Breast epithelium (tissue), 4 donors: ENCODE measurements at places on chromosomes 13 and 19. TPM values are rescaled to one million over a fixed set of nuclear protein-coding genes. Genes with fewer than 3 reads are reported as not detected.

The FFAR2 gene
- total RNA-seq, result not detected

GRCh38 chr13:64283926-64284325 lies 2868.3 kb upstream of the PCDH20 start:
- no peak for DNase-seq

DNA sequence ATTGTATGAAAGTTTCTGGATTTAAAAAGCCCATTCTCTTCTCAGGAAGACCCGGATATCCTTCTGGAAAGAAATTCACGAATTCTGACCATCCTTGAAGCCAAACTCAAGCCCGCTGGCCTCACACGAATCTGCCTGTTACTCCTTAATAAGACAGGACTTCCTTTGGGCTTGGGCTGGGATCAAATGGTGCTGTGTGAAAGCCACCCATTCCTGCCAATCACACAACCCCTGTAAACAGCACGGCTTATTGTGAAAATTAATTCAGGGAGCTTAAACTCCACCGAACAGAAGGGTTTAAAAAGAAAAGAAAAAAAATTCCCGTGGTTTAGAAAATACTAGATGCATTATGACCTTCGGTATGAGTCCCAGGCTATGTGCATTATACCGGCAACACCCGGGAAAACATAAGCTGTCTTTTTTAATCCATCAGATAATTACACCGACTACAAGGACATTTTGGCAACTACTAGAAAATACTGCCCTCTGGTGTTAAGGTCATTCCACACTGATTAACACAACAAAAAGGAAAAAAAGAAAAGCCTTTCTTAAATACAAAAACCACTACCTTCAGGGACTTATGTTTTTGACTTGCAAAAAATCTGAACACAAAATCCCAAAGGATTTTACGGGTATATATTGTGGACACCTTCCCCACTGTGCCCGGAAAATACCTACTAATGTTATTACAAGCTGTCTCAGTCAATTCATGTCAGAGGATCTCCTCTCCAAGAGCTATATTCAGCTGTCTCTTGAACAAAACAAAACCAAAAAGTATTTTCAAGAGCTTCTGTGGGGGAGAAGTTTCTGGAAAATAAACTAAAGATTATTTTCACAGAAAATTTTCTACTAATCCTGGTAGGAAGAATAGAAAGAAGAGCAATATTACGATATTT lies 76.0 kb upstream of the LSM14A start:
- DNase-seq, result no peak

- DNase-seq, result no peak
Measured at GRCh38 chr19:35757231-35757748, 461 bp upstream of the HSPB6 start.

The FUT2 gene
- 2.6 TPM for total RNA-seq

- DNase-seq, result no peak
Measured at GRCh38 chr13:100673376-100673712, 1.3 kb downstream of the TMTC4 start.

GRCh38 chr19:34041925-34042521 lies 130.3 kb upstream of the LSM14A start:
- DNase-seq, result peak; percentile 57

DNA sequence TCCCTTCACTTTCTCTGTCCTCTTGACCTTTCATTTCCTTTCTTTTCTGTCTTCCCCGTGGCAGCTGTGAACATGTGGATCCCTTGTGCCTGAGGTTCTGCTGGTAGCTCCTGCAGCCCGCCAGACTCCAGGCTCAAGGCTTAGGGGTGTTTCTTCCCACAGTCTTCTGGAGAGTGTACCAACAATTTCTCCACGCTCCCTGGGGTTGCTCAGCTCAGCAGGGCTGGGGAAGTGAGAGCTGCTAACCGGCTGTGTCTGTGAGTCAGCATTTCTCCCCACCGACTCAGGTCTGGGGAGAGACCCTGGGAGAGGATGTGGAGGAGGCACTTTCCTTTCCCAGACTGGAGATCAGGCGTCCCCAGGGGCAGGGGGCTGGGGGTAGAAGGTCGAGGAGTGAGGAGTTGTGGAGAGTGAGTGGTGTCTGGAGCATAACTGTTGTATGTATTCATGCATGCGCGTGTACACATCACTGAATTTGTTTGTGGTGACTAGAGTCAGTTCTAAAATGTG lies 193.6 kb downstream of the KCNRG start:
- DNase-seq, result peak; percentile 53

GRCh38 chr19:2188708-2189385 lies 25.1 kb downstream of the DOT1L start:
- no peak for DNase-seq

GRCh38 chr13:25248071-25248470 lies 39.2 kb downstream of the MTMR6 start:
- DNase-seq, result no peak

The ADGRE3 gene
- total RNA-seq, result 0.44 TPM

DNA sequence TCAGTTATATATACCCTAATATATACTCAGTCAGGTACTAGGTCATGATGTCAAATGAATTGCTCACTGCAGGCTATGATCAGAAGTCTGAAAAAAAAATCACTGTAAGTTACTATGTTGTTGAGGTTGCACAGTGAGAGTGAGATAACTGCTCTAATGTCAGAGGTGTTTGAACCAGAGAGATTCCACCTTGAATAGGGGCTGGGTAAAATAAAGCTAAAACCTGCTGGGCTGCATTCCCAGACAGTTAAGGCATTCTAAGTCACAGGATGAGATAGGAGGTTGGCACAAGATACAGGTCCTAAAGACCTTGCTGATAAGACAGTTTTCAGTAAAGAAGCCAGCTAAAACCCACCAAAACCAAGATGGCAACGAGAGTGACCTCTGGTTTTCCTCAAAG lies 10.2 kb downstream of the EPSTI1 start:
- no peak for DNase-seq

The PSG3 gene
- not detected for total RNA-seq

DNA sequence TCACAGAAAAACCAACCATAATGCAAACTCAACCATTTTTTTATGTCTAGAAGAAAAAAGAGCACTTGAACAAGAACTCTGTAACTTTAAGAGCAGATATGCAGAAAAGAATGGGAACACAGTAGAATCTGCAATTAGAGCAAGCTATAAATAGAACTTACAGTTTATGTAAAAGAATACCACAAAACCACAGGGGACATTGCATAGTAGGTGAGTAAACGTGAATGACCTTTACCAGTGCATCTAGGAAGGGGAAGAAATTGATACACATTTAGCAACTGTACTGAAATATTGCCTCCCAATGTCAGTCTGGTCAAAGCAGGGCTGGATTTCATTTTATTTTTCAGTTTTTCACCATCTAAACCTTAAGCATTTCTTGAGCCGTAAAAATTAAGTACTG lies 242.2 kb upstream of the EDNRB start:
- no peak for DNase-seq

The NLRP9 gene
- not detected for total RNA-seq

GRCh38 chr19:48372904-48373303 lies 8.7 kb downstream of the SYNGR4 start:
- no peak for DNase-seq

The CBY2 gene
- not detected for total RNA-seq

- no peak for DNase-seq
Measured at GRCh38 chr19:46496304-46496703, 637 bp upstream of the PNMA8B start.

- DNase-seq, result no peak
Measured at GRCh38 chr13:110062077-110062776, 244.7 kb downstream of the COL4A1 start.

The SMIM17 gene
- not detected for total RNA-seq

The OXGR1 gene
- total RNA-seq, result 2.0 TPM

DNA sequence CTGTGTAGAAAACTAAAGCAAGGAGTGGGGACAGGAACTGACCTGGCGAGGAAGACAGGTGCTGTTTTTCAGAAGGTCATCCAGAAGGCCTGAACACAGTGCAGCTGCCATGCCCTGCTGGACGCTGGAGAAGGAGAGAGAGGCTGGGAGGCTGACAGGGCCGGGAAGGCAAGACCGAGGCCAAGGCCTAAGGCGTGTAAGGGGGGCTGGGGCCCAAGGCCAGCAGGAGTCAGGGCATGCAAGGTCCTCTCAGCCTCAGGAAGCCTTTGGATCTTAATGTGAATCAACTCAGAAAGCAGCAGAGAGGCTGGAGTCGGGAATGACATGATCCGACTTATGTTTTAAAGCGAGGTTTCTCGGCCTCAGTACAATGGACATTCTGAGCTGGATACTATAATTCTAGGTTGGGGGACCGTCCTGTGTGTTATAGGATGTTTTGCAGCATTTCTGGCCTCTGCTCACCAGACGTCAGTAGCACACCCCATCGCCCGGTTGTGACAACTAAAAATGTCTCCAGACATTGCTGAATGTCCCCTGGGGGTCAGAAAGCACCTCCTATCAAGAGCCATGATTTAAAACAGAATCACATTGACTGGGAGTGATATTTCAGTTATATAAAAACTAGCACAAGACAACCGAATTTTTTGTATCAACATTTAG lies 530.4 kb downstream of the MYO16 start:
- DNase-seq, result no peak

DNA sequence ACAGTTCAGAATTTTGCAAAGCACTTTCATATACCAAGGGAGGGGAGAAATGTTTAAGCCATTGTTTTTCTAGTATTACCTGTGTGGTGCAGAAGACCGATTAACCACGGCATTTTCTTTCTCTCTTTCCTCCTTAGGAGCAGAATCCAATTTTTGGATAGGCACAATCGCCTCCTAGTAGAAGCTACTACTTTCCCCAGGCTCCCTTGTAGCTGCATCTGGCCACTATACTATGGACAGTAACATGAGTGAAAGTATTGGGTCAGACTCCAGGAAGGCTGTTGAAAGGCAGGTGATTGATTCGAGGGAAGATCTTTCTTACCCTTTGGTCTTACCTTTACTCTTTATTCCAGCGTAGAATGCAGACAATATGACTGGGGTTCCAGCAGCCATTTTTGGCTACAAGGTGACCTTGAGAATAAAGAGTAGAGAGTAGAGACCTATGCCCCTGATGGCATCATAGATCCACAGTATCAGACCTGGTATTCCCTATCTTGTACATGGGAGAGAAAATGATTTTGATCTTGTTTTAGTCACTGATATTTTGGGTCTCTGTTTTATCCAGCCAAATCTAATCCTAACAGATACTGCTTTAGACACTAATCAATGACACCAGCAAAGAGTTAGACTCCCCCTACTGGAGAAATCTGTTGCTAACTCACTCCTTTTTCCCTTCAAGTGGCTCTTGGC lies 77.0 kb downstream of the LRRC63 start:
- DNase-seq, result no peak

The KLK1 gene
- 0.33 TPM for total RNA-seq

- no peak for DNase-seq
Measured at GRCh38 chr13:51814825-51815650, 11.1 kb upstream of the DHRS12 start.
